PC-9 (cell line): ENCODE measurements at places on chromosomes 16 and 17. TPM values are rescaled to one million over a fixed set of nuclear protein-coding genes. Genes with fewer than 3 reads are reported as not detected.

GRCh38 chr16:53024045-53024444, 28.7 kb downstream of the CHD9NB start:
- no peak for DNase-seq

- peak; percentile 16 for DNase-seq
These were observed 55.6 kb upstream of the CIBAR2 start for GRCh38 chr16:85167589-85168537.

Gene MARVELD3
- total RNA-seq: 28.5 and 28.6 TPM in 2 replicates

GRCh38 chr16:54359081-54359480, 72.5 kb upstream of the IRX3 start:
- DNase-seq: no peak

DNA sequence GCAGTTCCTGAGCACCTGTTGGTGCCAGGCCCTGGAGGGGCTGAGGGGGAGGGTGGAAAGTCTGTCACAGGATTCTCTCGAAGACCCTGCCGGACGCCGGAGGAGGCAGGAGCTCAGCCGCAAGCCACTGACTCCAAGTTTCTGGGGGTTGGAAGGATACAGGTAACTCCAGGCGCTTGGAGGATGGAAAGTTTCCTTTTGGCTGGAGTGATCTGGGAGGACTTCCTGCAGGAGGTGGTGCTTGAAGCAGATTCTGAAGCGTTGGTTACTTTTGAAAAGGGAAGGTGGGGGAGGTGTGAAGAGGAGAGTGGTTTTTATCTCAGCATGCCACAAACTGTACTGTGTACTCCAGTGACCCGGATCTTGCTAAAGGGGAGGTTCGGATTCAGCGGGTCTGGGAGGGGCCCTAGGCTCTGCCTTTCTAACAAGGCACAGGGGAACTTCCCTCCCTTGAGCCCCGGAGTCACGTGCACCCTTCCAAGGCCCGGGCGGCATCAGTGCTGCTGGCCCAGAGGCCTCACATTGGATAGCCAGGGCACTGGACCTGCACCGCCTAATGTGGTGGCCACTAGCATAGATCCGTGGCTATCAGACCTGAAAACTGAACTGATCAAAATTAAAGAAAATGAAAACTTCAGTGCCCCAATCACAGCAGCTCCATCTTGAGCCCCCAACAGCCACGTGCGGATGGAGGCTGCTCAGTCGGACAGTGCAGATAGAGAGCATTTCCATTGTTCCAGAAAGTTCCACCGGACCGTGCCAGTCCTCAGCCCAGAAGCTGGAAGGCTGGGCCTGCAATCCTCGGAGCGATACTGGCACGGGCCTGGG, 42.2 kb upstream of the GSE1 start:
- DNase-seq: no peak

GRCh38 chr16:83995754-83996153, 27.7 kb downstream of the NECAB2 start:
- no peak for DNase-seq

DNA sequence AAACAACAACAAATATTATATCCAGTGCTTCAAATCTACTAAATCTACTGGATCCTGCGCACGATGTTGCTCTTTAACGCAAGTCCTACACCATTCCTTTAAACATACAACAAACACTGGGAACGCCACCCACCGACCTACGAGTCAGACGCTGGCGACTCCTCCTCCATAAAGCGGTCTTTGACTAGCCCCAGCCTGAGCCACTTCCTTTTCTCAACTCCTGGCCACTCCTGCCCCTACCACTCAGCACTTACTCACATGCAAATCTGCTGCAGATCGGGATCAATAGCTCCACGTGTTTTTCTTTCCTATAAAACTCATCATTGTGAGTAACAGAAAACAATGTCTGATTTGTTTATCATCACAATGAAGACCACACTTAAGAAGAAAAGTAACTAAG, 32.8 kb upstream of the MNT start:
- no peak for DNase-seq

- no peak for DNase-seq
These were observed 217.2 kb downstream of the CA10 start for GRCh38 chr17:51941272-51941671.

GRCh38 chr17:66365903-66366302, 63.5 kb downstream of the PRKCA start:
- DNase-seq: no peak

Gene PRKCB
- not detected in 2 replicates for total RNA-seq
